ENCODE measurements at places on chromosomes 12 and 14. TPM values are rescaled to one million over a fixed set of nuclear protein-coding genes. Genes with fewer than 3 reads are reported as not detected.

- no peak overlapping the region for H3K27ac ChIP-seq
- DNase-seq = no peak
- no peaks in the 10 kb centered on the region for H3K4me1 ChIP-seq
- H3K27me3 ChIP-seq = no peaks in the 10 kb centered on the region
Measured at GRCh38 chr14:65025818-65026217, 39.1 kb downstream of the FNTB start.

GRCh38 chr14:72644758-72645489, 249.0 kb downstream of the DPF3 start:
- DNase-seq = no peak
- no peak overlapping the region for H3K4me3 ChIP-seq
- H3K27me3 ChIP-seq = peaks cover 6% of the 10 kb centered on the region
- H3K36me3 ChIP-seq = no peaks in the 10 kb centered on the region
- no peaks in the 10 kb centered on the region for H3K4me1 ChIP-seq

Gene SYNDIG1L
- 1.6 TPM for total RNA-seq

DNA sequence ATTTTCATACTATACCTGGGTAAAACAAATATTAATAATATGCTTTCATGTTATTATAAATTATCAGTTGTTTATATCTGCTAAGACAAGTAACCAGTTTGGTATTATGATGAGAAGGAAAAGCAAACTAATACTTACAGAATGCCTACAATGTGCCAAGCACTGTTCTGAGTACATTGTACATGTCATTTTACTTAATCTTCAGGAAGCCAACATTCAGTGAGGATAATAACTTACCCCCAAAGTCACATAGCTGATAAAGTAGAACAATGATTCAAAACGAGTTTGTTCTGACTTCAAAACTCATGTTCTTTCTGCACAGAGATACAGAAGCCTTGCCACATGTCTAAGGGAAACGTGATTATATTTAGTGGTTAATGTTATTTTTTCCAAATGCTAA, 89.0 kb upstream of the DIO2 start:
- H3K27ac ChIP-seq = no peak overlapping the region
- H3K4me3 ChIP-seq = no peak overlapping the region
- no peak for DNase-seq
- H3K36me3 ChIP-seq = no peaks in the 10 kb centered on the region
- H3K27me3 ChIP-seq = no peaks in the 10 kb centered on the region

DNA sequence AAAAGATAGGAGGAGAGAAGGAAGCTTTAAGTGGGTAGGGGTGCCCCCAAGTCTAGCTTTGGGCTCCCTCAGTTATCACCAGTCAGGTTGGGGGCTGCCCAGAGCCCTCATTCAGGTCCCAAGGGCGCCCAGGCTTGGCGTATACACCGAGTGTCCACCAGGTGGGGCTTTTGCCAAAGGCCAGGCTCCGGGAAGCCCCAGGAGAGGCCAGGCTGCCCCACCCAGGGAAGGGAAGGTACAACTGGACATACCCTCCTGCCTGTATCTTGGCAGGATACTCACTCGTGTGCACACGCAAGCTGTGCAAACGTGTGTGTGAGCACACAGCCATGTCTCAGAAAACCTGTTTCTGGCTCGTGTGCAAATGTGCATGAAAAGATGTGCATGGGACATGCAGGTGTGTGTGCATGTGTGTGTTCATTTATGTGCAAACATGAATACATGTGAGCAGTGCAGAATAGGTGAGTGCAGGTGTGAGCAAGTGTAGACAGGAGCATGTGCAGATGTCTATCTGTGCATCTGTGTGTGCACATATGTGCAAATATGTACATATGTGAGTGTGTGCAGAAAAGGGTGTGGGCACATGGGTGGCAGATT, 103.9 kb upstream of the MYL2 start:
- H3K4me3 ChIP-seq = no peak overlapping the region
- DNase-seq = peak; percentile 68
- H3K4me1 ChIP-seq = no peaks in the 10 kb centered on the region
- H3K27me3 ChIP-seq = peaks cover 52% of the 10 kb centered on the region

DNA sequence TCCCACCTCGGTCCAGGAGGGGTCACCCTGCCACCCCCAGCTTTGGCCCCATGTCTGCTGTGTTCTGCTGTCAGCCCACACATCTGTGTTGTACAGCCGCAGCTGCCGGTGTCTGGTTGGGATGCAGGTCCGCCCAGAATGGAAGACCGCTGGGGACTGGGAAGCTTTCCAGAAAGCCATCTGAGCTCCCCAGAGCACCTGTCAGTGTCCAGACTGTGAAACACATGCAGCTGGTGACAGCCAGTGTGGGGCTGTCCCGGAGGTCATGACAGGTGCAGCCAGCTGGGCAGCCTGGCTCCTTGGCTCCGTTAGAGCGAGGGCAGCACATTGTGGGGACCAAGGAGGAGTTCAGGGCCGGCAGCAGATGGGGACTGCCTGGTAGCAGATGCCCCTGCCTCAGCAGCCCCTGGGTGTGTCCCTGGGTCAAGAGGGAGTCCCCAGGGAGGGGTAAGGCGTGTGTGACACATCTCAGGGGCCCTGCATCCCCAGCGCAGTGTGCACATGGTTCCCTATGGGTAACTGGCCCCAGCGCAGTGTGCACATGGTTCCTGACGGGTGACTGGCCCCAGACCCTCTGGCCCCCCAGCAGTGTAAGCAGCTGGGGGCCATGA, 16.4 kb downstream of the CEP170B start:
- no peaks in the 10 kb centered on the region for H3K27me3 ChIP-seq
- no peak overlapping the region for H3K27ac ChIP-seq
- DNase-seq = no peak
- no peaks in the 10 kb centered on the region for H3K4me1 ChIP-seq
- H3K4me3 ChIP-seq = no peak overlapping the region
- peaks cover 45% of the 10 kb centered on the region for H3K36me3 ChIP-seq

- DNase-seq = no peak
- no peaks in the 10 kb centered on the region for H3K27me3 ChIP-seq
- H3K4me3 ChIP-seq = peak overlapping the region; percentile 39
- no peaks in the 10 kb centered on the region for H3K36me3 ChIP-seq
- no peak overlapping the region for H3K27ac ChIP-seq
- H3K4me1 ChIP-seq = no peaks in the 10 kb centered on the region
Measured at GRCh38 chr12:92362785-92363184, 217.1 kb upstream of the BTG1 start.

Gene CD27
- total RNA-seq = 2.3 TPM

Gene RPS6KA5
- 11.3 TPM for total RNA-seq

DNA sequence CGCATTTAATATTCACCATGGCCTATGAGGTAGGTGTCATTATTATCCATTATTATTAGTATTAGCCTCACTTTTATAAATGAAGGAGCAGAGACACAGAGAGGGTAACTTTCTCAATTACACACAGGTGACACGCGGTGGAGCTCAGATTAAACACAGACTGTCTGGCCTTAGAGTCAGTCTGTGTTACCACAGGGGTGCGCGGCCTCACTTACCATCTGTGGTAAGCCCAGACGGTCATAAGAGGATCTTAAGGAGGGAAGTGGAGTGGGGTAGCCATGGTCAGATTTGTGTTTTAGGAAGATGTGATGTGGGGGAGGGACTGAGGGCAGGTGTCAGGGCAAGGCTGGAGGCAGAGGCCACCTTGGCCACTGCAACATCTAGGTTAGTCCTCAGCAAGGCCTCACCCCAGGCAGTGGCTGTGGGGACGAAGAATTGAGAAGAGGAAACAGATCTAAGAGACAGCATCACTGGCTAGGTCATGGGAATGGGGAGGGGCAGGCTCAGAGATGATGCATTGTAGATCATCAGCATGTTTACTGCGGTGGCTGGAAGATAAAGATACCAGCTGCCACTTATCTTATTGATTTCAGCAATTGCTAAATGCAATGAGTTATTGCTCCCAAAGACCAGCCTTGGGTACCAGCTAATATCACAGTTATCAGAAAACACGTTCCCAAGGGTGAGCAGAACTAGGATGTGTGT, 67.1 kb downstream of the SERPINA3 start:
- H3K4me3 ChIP-seq = no peak overlapping the region
- DNase-seq = no peak
- H3K4me1 ChIP-seq = no peaks in the 10 kb centered on the region
- H3K27me3 ChIP-seq = no peaks in the 10 kb centered on the region
- H3K36me3 ChIP-seq = no peaks in the 10 kb centered on the region

DNA sequence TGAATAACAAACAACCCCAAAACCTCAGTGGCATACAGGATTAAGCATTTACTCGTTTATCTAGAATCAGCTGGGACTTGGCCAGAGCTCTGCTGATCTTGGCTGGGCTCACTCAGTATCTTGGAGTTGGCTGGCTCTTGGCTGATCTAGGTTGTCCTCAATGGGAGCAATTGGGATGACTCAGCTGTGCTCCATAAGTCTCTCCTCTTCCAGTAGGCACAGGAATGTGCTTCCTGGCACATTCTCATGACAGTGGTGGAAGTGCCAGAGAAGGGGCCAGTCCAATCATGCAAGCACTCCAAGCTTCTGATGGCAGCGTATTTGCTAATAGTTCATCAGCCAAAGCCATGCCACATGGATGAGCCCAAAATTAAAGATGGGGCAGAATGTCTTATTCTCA, 41.7 kb upstream of the ANO4 start:
- H3K36me3 ChIP-seq = no peaks in the 10 kb centered on the region
- no peaks in the 10 kb centered on the region for H3K4me1 ChIP-seq
- no peak overlapping the region for H3K4me3 ChIP-seq
- H3K27ac ChIP-seq = no peak overlapping the region
- H3K27me3 ChIP-seq = no peaks in the 10 kb centered on the region

DNA sequence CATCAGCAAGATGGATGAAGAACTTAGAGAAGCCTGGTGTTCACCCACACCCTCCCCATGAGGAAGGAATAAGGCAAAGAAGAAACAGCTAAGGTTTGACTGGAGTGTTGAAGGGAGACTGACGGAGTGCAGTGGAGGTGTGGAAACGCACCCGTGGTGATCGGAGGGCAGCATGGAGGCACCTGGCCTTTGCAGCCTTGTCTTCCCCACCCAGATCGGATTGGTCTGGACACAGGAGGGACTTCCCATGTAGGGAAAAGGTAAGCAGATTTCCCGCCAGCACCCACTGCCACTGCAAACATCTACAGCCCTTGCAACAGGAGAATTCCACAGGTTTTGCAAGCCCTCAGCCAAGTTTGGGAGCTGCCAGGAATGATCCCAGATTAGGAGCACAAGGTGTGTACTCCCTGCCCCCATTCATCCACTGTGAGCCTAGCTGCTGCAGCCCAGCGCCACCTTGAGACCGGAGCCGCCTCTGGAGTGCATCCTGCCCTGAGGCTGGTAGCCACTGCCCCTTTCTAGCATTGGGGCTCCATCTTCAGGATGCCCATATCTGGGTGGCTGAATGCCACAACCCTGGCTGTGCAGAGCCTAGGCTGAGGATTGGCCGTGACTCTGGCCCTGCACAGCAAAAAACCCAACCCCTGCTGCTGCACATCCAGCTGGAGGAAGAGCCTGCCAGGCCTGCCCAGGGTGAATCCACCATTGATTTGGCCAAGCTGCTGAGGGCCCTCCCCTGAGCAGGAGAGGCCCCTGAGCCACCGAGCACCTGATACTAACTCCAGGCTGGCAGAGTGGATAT, 411.1 kb downstream of the TMEM121 start:
- no peak overlapping the region for H3K27ac ChIP-seq
- H3K4me1 ChIP-seq = no peaks in the 10 kb centered on the region
- H3K36me3 ChIP-seq = no peaks in the 10 kb centered on the region

Gene SERPINA5
- total RNA-seq = 0.56 TPM

GRCh38 chr12:130791629-130792028, 47.4 kb downstream of the STX2 start:
- no peaks in the 10 kb centered on the region for H3K27me3 ChIP-seq
- H3K4me3 ChIP-seq = no peak overlapping the region
- peaks cover 85% of the 10 kb centered on the region for H3K36me3 ChIP-seq
- no peak for DNase-seq
- H3K4me1 ChIP-seq = no peaks in the 10 kb centered on the region
- H3K27ac ChIP-seq = no peak overlapping the region

DNA sequence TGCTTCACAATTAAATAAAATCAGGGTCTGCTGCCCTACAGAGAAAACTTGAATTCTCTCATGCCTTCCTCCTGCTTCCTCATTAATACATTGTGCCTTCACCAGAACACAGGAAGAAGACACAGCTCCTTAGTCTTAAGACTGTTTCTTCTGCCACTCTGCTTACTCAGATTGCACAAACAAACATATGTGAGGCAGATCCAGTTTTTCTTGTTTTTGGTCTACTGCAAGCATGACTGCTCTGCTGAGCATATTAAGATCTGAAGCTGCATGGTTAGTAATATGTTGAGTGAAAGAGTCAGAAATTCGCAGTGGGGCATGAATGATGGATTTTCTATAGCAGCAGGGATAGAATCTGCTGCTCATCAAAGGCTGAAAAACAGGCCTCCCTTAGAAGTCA, 321.1 kb upstream of the STXBP6 start:
- H3K36me3 ChIP-seq = no peaks in the 10 kb centered on the region
- DNase-seq = no peak
- H3K4me1 ChIP-seq = no peaks in the 10 kb centered on the region
- H3K27ac ChIP-seq = no peak overlapping the region
- H3K27me3 ChIP-seq = no peaks in the 10 kb centered on the region

GRCh38 chr12:28239918-28240317, 49.7 kb downstream of the CCDC91 start:
- DNase-seq = no peak
- H3K27me3 ChIP-seq = no peaks in the 10 kb centered on the region
- H3K36me3 ChIP-seq = no peaks in the 10 kb centered on the region
- no peak overlapping the region for H3K27ac ChIP-seq

- no peaks in the 10 kb centered on the region for H3K27me3 ChIP-seq
- no peak overlapping the region for H3K4me3 ChIP-seq
- no peak for DNase-seq
- H3K36me3 ChIP-seq = no peaks in the 10 kb centered on the region
- H3K27ac ChIP-seq = no peak overlapping the region
Measured at GRCh38 chr12:128693115-128693514, 130.6 kb downstream of the SLC15A4 start.

Gene FOXG1
- not detected for total RNA-seq

Gene OASL
- total RNA-seq = 21.1 TPM

Gene EGLN3
- total RNA-seq = 10.5 TPM

Gene ANHX
- not detected for total RNA-seq

Gene CCDC196
- total RNA-seq = not detected
